HFFc6 (cell line): ENCODE measurements at places on chromosomes 4 and X. TPM values are rescaled to one million over a fixed set of nuclear protein-coding genes. Genes with fewer than 3 reads are reported as not detected.

The FAM9B gene
- not detected in 3 replicates for total RNA-seq

- H3K36me3 ChIP-seq = peaks cover 7% of the 10 kb centered on the region; the same call in 1 of the 2 replicates
- H3K27ac ChIP-seq = peak overlapping the region; percentile 85
- peak; percentile 81 for DNase-seq
- H3K4me1 ChIP-seq = peaks cover 30% of the 10 kb centered on the region
Measured at GRCh38 chr4:40840985-40841571, 91.3 kb downstream of the NSUN7 start.

The ZCCHC18 gene
- total RNA-seq = 0.24 to 0.33 TPM (median 0.30 TPM) in 3 replicates

GRCh38 chrX:78708262-78708661 is 39.3 kb upstream of the LPAR4 start:
- H3K36me3 ChIP-seq = no peaks in the 10 kb centered on the region
- DNase-seq = peak; percentile 28
- H3K4me3 ChIP-seq = no peak overlapping the region

- DNase-seq = peak; percentile 63
- H3K27ac ChIP-seq = peak overlapping the region; percentile 100
- H3K27me3 ChIP-seq = peaks cover 3% of the 10 kb centered on the region
- peaks cover 59% of the 10 kb centered on the region for H3K4me1 ChIP-seq
- H3K4me3 ChIP-seq = peak overlapping the region; percentile 99
Measured at GRCh38 chr4:75723163-75724065, 963 bp upstream of the USO1 start.

DNA sequence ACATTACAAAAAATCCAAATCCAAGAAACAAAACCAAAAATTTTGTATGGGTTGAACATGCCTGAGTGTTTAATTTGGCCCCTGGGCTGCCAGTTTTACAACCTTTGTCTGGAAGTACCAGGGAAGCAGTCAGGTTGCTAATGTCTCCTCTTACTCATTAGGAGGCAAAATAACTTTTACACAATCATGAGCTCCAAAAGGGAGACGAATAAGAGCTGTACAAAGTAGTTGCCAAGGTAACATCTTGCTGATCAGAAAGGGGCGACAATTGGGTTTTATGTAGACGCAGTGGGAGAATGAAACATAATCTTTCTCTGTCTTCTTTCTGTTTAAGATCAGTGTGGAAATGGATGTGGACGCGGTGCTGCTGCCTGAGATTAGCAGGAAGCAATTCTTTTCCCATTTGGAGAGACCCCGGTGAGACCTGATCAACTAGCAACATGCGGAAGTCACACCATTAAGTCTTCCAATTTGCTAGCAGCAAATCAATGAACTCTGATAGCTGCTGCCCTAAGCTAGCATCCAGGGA is 90.7 kb upstream of the IGFBP7 start:
- no peak for DNase-seq
- H3K27ac ChIP-seq = no peak overlapping the region

DNA sequence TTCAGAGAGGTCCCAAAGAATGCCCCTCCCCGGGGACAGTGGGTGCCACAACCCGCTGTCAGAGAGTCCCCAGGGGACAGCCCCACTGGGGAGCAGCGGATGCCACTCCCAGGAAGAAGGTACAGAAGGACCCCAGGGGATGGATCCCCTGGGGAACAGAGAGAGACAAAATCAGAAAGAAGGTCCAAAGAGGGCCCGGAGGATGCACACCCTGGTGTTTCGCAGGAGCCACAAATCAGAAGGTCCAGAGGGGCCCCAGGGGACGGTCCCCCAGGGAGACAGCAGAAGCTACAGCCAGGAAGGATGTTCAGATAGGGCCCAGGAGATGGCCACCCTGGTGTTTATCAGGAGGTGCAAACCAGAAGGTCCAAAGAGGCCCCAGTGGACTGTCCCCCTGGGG is 1.4 kb downstream of the TEX13D start:
- H3K27ac ChIP-seq = no peak overlapping the region
- no peaks in the 10 kb centered on the region for H3K4me1 ChIP-seq
- DNase-seq = no peak
- H3K36me3 ChIP-seq = no peaks in the 10 kb centered on the region

The LRP2BP gene
- total RNA-seq = 0.16 to 0.47 TPM (median 0.46 TPM) in 3 replicates

GRCh38 chrX:44253575-44253942 is 89.9 kb downstream of the EFHC2 start:
- H3K4me3 ChIP-seq = peak overlapping the region; percentile 39; the same call in 1 of the 2 replicates
- H3K4me1 ChIP-seq = no peaks in the 10 kb centered on the region
- H3K36me3 ChIP-seq = no peaks in the 10 kb centered on the region
- peaks cover 2% of the 10 kb centered on the region for H3K27me3 ChIP-seq

GRCh38 chr4:184146951-184147350 is 70.7 kb downstream of the ENPP6 start:
- no peak overlapping the region for H3K27ac ChIP-seq
- H3K4me3 ChIP-seq = no peak overlapping the region
- H3K27me3 ChIP-seq = no peaks in the 10 kb centered on the region; the same call in 1 of the 2 replicates
- H3K4me1 ChIP-seq = no peaks in the 10 kb centered on the region

DNA sequence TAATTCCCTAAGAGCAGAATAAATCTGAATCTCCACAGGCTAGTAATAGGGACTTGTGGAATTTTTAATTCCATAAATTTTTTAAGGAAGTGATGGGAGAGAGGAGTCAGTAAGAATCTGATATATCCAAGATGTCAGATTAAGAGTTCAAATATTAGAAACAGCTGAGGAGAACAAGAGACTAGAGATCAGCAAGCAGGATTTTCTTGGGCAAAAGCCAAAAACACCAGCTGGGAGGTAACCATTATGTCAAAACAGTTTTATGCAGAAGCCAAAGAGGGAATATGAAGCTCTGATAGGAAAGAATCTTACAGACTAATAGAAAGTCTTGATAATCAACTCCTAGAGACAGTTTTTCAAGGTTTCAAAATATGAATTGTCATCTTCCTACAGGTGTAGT is 72.2 kb upstream of the RBPJ start:
- peaks cover 5% of the 10 kb centered on the region; the same call in 1 of the 2 replicates for H3K36me3 ChIP-seq
- H3K4me3 ChIP-seq = no peak overlapping the region
- no peak overlapping the region for H3K27ac ChIP-seq
- no peak for DNase-seq
- H3K27me3 ChIP-seq = no peaks in the 10 kb centered on the region; the same call in 1 of the 2 replicates

- no peaks in the 10 kb centered on the region; the same call in 1 of the 2 replicates for H3K27me3 ChIP-seq
- H3K4me3 ChIP-seq = peak overlapping the region; percentile 66; the same call in 1 of the 2 replicates
- H3K4me1 ChIP-seq = peaks cover 4% of the 10 kb centered on the region; the same call in 1 of the 2 replicates
- H3K27ac ChIP-seq = peak overlapping the region; percentile 62
- DNase-seq = no peak
- H3K36me3 ChIP-seq = peaks cover 18% of the 10 kb centered on the region
Measured at GRCh38 chrX:49183701-49184281, 2.4 kb downstream of the PRICKLE3 start.

The XAGE1A gene
- total RNA-seq = not detected in 2 replicates

DNA sequence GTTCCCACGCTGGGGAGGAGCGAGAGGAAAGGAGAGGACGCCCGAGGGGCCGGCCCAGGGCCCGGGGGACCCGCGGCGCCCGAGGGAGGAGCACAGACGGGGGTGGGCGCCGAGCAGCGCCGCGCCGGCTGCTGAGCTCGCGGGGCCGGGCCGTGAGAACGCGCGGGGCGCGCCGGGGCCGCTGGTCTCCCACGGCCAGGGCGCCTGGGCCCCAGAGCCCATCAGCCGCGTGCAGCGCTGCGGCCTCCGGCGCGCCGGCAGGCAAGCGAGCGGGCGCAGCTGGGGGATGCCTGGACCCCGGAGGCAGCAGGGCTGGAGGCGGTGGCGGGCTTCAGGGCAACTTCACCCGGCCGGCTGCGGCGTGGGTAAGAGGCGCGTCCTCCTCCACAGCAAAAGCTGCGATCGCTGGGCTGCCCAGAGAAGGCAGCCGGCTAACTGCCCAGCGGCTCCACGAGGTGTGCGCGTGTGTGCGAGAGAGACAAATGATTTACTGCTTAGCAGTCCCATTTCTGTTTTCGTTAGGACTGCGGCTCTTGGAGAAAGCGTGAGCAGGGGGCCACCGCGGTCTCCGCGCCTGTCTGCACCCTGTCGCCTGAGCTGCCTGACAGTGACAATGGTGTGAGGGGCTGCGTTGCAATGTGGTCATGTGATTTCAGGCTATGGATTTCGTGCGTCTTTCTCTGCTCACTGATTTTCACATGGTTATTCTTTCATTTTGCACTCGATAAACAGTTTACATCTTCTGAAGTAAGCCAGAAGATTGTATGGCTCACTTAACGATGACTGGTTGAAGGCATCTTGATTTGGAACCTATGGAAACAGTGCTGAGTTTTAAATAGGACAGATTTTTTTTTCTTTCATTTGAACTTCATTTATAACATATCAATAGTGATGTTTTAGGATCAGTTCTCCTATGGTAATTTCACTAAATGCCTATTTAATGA is 1.2 kb downstream of the GUCY1A1 start:
- no peaks in the 10 kb centered on the region for H3K36me3 ChIP-seq
- DNase-seq = no peak
- H3K4me3 ChIP-seq = peak overlapping the region; percentile 73
- H3K27ac ChIP-seq = no peak overlapping the region
- peaks cover 12% of the 10 kb centered on the region for H3K4me1 ChIP-seq

DNA sequence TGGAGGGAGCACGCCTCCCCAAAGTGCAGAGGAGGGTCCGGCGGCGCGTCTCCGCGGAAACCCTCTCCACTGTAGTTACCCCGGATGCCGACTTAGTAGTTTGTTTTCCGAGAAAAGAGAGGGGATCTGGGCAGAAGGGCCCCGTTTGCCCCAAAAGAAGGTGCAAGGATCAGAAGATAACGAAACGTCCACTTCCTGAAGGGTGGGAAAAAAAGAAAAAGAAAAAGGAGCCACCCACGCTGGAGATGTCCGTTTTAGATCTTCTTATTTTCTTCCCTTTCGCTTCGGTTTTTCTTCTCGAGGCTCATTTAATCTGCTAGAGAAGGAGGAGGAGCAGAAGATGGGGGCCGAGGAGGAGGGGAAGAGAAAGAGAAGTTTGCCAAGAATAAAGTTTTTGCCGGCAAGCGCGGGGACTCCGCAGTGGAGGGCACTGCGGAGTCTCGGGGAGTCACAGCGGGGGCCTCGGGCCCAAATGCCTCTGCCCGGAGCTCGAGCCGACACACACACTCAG is 517 bp downstream of the LEF1 start:
- H3K27ac ChIP-seq = no peak overlapping the region
- DNase-seq = no peak
- H3K4me1 ChIP-seq = peaks cover 8% of the 10 kb centered on the region; the same call in 1 of the 2 replicates
- peaks cover 58% of the 10 kb centered on the region for H3K27me3 ChIP-seq
- H3K4me3 ChIP-seq = peak overlapping the region; percentile 84

The RAB40AL gene
- total RNA-seq = not detected in 2 replicates

The CT45A10 gene
- not detected in 3 replicates for total RNA-seq

The SPANXD gene
- total RNA-seq = 2.0 TPM in 1 of 3 replicates, not detected in the others

DNA sequence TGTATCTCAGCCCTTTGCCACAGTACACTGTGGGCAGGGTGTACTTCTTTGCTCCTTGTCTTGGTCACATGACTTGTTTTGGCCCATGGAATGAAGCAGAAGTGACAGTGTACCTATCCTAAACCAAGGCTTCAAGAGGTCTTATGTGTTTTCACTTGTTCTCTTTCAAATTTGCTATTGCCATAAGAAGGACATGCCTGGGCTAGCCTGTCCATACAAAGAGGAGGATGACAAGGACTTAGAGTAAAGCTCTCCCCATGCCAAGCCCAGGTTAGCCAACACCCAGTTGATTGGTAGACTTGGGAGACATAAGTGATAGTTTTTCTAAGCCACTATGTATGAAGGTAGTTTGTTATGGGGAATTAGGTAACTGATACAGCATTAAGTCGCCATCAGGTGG is 141.1 kb upstream of the MID1 start:
- H3K36me3 ChIP-seq = no peaks in the 10 kb centered on the region
- H3K4me3 ChIP-seq = no peak overlapping the region
- peaks cover 20% of the 10 kb centered on the region for H3K4me1 ChIP-seq
- H3K27ac ChIP-seq = no peak overlapping the region
- DNase-seq = no peak
- no peaks in the 10 kb centered on the region for H3K27me3 ChIP-seq

- peak; percentile 65 for DNase-seq
- peaks cover 9% of the 10 kb centered on the region for H3K36me3 ChIP-seq
- peak overlapping the region; percentile 75 for H3K4me3 ChIP-seq
- H3K4me1 ChIP-seq = peaks cover 49% of the 10 kb centered on the region
- peak overlapping the region; percentile 80 for H3K27ac ChIP-seq
- no peaks in the 10 kb centered on the region; the same call in none of the 2 replicates for H3K27me3 ChIP-seq
Measured at GRCh38 chr4:68369142-68369805, 19.4 kb upstream of the YTHDC1 start.

The ZAR1 gene
- total RNA-seq = not detected in 3 replicates

DNA sequence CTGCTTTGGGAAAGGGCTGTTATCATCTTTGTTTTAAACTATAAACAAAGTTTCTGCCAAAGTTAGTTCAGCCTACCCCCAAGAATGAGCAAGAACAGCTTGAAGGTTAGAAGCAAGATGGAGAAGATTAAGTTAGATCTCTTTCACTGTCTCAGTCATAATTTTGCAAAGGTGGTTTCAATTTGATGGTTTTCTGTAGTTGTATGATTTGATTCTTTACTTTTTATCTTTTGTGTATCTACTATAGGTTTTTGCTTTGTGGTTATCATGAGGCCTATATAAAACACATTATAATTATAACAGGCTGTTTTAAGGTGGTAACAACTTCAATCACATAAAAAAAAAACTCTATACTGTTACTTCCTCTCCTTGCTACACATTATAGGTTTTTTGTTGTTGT is 35.4 kb upstream of the ALG13 start:
- H3K27me3 ChIP-seq = no peaks in the 10 kb centered on the region
- no peaks in the 10 kb centered on the region for H3K36me3 ChIP-seq
- DNase-seq = no peak
- no peaks in the 10 kb centered on the region for H3K4me1 ChIP-seq

- H3K27me3 ChIP-seq = peaks cover 9% of the 10 kb centered on the region
- H3K4me1 ChIP-seq = peaks cover 23% of the 10 kb centered on the region
- peak overlapping the region; percentile 94; the same call in 1 of the 2 replicates for H3K4me3 ChIP-seq
- peak overlapping the region; percentile 74 for H3K27ac ChIP-seq
Measured at GRCh38 chrX:12979026-12979607, 4.2 kb downstream of the TMSB4X start.

- peaks cover 7% of the 10 kb centered on the region for H3K27me3 ChIP-seq
- H3K4me1 ChIP-seq = peaks cover 34% of the 10 kb centered on the region
- peak; percentile 10 for DNase-seq
- no peak overlapping the region for H3K4me3 ChIP-seq
Measured at GRCh38 chr4:173337463-173337862, 3.3 kb upstream of the HMGB2 start.

GRCh38 chr4:106329041-106329618 is 12.8 kb downstream of the AIMP1 start:
- H3K4me3 ChIP-seq = no peak overlapping the region
- H3K4me1 ChIP-seq = peaks cover 18% of the 10 kb centered on the region
- peak; percentile 57 for DNase-seq
- H3K36me3 ChIP-seq = peaks cover 28% of the 10 kb centered on the region
- no peak overlapping the region for H3K27ac ChIP-seq

The OPRPN gene
- not detected in 3 replicates for total RNA-seq
